ENCODE measurements at places on chromosomes 12 and 14.

DNA sequence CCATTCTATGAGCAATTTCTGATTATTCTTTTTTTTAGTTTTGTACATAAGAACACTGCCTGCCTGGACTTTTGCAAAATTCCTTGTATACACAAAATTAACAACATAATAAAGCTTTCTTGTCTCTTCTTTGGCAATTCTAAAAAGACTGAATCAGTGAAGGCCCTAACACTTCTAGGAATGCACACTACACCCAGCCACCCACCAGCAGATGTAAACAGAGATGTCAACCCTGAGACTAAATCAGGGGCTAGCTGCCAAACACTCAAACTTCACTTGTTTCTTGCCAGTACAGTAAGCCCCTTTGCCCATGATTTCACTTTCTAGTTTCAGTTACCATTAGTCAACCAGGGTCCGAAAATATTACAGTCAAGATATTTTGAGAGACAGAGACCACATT is 15.5 kb downstream of the DCAF5 start:
- no peak for DNase-seq

- DNase-seq: peak; percentile 40
Observed at GRCh38 chr12:38138225-38139221, 178.1 kb upstream of the ALG10B start.

DNA sequence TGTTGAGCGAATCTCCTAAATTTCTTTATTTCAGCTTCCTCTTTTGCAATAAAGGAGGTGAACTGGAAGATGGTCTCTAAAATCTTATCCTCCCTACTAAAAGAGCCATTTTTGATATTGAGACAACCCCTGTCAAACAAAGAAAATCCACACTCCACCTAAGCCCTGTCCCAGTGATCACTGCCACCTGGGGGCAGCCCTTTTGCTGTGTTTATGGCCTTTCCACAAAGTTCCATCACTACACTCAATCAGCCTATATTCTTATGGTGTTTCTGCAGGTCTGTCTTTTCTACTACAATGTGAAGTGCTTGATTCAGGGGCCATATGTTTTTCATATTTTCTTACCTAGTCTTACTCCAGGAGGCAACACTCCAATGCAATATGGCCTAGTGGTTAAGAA is 163.7 kb downstream of the BMP4 start:
- DNase-seq: no peak

GRCh38 chr14:103625356-103626095 is 3.5 kb upstream of the KLC1 start:
- DNase-seq: no peak

GRCh38 chr12:24469089-24469488 is 479.8 kb downstream of the BCAT1 start:
- DNase-seq: no peak

DNA sequence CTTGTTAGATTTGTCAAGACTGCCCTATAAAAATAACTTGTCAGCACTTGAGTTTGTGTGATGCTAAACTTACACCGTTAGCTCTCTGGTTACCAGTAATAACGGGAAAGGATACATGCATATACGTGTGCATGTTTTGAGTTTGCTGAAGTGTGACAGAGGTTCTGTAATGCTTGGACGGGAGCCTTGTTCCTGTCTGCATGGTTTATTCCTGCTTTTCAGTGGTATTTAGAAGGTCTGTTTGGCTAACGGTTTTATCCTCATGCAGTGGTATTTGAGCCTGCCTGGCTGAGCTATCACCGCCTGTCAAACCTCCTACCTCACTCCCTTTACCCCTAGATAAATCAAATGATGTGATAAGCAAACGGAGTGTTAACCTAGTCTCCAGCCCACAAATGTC is 305.6 kb downstream of the GALC start:
- no peak for DNase-seq

DNA sequence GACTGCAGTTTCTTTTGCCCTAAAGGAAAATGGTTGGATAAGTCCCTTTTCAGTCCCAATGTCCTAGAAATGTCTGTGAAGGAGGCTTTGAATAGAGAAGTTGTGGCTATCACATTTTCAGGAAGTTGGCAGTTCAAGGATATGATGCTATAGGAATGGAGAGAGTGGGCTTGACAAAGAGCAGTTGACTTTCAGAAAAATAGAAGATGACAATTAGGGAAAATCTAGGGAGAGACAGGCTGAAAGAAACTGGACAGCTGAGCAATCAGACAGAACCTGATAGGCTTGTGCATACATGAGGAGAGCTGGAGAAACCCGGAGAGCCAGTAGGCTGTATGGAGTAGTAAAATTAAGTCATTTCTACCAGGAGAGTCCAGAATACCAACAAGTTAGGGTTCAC is 50.5 kb downstream of the LMNTD1 start:
- no peak for DNase-seq

DNA sequence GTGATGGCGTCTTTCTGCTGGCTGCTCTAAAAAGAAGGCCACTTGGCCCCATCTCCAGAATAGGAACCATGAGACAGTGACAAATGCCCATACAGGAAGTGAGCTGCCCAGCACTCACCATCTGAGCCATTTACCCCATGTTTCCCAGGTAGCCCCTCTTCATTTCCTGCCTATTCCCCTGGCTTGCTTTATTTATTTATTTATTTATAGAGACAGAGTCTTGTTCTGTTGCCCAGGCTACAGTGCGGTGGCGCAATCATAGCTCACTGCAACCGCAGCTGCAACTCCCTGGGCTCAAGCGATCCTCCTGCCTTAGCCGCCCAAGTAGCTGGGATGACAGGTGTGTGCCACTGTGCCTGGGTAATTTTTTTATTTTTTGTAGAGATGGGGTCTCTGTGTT is 71.2 kb downstream of the RIN3 start:
- DNase-seq: no peak

DNA sequence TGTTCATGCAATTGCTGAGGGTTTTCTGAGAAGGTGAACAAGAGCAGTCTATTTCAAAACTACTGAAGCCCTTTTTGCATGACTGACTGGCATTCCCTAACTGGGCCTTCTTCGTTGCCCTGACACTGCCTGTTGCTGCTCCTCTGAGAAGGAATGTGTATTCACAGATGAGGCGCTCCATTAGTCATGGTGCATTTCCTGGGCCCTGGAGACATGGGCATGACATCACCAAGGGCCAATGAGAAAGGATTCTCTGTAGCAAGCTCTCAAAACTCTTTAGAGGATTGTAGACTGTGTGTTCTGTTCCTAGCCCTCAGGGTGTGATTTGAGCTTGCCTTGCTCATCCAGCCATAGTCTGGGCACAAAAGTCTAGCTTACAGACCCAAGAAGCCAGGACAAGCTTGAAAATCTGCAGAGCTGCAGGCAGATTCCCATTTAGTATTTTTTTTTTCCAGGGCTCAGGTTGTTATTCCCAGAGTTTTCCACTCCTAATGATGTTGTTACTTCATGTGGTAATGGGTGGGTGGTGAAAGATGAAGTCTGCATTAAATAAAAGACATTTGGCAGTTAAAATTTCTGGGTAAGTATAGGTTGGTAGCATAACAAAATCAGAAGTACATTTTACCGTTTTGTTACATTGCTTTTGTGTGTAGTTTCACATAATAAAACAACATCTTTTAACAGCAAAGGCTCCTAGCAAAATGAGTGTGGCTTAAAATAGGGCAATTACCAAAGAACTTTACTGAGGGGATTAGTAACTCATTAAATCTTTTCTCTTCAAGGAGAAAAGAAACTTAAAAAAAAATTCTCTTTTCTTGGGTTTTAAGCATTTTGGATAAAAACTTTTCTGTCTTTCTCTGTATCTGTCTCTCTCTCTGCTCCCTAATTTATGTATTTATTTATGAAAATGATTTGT is 318.4 kb downstream of the RAD51B start:
- no peak for DNase-seq

DNA sequence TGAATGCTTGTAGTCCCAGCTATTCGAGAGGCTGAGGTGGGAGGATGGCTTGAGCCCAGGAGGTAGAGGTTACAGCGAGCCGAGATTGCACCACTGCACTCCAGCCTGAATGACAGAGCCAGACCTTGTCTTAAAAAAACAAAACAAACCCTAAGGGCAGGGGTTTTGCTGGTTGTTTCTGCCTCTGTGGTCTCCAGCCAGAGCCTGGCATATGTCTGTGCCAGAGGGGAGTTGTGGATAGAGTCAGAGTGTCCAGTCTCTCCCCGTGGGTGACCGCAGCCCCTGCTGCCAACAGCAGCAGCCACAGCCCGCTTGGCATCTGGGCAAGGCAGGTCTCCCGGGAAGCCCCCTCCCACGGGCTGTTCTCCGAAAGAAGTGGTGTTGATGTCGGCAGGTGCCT is 37.6 kb downstream of the MVK start:
- no peak for DNase-seq

DNA sequence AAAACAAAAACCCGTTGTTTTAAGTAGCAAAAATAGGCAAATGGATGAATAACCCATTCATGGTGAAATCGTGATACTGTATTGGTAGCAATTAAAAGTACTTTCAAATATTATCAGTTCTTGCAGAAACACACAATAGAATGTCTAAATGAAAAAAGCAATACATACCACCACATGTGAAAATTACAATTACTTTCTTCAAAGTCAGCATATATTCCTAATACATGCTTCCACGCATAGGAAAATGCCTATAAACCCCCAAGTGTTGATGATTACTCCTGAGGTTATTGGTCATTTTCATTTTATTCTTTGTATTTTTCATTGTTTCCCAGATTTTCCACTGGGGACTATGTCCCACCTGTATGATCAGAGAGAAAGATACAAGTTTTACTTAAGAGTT is 15.2 kb downstream of the DDX55 start:
- no peak for DNase-seq

- DNase-seq: no peak
Observed at GRCh38 chr14:80344208-80344607, 132.9 kb upstream of the DIO2 start.

- DNase-seq: peak; percentile 42
Observed at GRCh38 chr12:54549774-54550451, 512 bp downstream of the PDE1B start.

DNA sequence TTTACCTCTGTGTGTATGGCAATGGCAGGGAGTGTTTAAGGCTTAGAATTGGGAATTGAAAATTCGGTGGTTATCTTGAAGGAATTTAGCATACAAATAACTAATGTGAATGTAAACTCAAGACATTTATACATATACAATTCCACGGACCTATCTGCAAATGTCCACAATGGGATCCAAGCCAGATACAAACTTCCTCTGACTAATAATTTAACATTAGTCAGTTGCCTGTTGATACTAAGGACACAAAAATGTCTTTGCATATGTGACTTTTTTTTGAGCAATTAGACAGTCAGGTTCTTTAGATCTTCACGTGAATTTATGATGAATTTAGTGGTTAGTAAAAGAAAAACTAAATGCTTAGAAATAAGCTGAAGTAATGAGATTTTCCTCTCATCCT is 40.5 kb downstream of the ESR2 start:
- DNase-seq: no peak

DNA sequence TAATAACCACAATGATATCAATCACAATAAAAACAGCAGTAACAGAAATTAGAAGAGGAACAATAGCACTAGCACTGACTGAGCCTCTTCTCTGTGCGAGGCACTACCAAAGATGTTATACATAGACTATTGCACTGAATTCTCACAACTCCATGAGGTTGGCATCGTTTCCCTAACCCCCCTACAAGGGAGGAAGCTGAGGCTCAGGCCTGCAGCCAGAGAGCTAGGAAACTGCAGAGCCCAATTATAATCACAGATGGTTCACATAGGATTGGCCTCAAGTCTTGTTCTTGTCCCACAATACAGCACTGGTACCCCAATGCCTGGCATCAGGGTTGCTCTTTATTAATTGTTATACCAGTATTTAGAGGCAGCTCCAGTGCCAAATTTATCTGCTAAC is 278.0 kb downstream of the CEP128 start:
- DNase-seq: no peak

Measured in stimulated activated CD4-positive, alpha-beta T cell treated with anti-CD3 and anti-CD28 coated beads, TNF-alpha, amount 100 ng/mL, for 24 hours (primary cell).